ENCODE measurements at places on chromosomes 2 and 18.
A peak's percentile ranks its signal among the peaks of the same experiment; 100 is the strongest.

DNA sequence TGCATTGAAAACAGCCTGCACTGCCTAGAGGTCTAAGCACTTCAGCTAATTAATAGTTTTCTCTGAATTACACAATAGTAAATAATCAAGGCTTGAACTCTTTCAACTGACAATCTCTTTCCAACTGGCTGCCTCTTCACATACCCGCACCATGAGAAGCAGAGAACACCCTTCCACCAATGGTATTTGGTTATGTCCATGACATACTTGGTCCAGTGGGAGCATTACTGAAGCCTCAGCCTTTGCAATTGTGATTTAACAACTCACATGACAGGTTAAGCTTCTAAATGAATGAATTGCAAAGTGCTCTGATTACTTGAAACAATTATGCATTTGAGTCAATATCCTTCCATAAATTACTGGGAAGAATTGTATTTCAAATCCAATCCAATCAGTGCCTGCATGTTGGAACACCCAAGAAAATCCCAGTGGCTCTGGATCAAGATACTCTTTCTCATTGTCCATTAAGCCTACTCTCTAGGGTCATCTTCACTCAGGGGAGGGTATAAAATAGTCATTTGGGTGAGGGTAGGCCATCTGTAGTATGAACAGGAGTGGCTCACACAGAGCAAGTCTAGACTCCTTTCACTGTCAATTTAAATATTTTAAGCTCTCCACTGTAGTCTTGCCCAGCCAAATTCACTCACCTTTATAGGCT is 101.1 kb downstream of the HS1BP3 start:
- no peaks in the 10 kb centered on the region for H3K36me3 ChIP-seq
- DNase-seq = no peak

DNA sequence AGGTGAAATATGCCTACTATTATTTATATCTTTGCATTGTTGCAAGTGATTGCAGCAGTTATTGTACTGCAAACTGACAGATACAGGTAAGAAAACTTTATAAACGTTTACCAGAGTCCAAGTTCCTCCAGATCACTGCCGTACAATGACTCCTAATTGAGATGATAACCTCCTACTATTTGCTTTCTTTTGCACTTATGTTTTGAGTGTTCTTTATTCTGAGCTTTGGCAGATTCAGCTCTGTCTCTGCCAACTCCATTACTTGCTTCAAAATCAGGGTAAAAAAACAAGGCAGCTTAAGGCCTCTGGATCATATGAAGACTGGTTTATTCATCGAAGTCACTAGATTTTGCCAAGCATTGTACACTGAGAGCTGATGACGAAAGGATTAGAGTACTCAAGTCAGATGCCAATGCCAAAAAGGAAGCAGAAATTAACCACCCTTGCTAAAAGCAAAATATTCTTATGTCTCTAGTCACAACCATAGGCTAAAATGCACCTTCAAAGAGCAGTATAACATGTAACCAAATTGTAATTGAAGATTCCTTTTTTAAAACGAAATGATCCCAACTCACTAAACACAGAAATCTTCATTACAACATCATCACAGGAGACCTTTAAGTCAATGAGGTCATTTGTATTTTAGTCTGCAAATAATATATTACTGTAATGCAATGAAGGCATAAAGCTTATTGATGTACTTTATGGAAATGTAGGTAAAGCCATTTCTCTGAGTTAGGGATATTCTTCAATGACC is 10.5 kb upstream of the IKZF2 start:
- no peaks in the 10 kb centered on the region for H3K36me3 ChIP-seq
- no peaks in the 10 kb centered on the region for H3K4me1 ChIP-seq
- H3K4me3 ChIP-seq = no peak overlapping the region
- no peak for DNase-seq

- no peaks in the 10 kb centered on the region for H3K36me3 ChIP-seq
- no peaks in the 10 kb centered on the region for H3K4me1 ChIP-seq
- H3K27me3 ChIP-seq = no peaks in the 10 kb centered on the region
- no peak overlapping the region for H3K27ac ChIP-seq
- H3K4me3 ChIP-seq = no peak overlapping the region
Measured at GRCh38 chr2:12282780-12283695, 433.7 kb upstream of the TRIB2 start.

- H3K4me3 ChIP-seq = peak overlapping the region; percentile 75
- peaks cover 35% of the 10 kb centered on the region for H3K27me3 ChIP-seq
- H3K4me1 ChIP-seq = no peaks in the 10 kb centered on the region
- peak; percentile 81 for DNase-seq
Measured at GRCh38 chr2:178194600-178195389, 483 bp downstream of the OSBPL6 start.

DNA sequence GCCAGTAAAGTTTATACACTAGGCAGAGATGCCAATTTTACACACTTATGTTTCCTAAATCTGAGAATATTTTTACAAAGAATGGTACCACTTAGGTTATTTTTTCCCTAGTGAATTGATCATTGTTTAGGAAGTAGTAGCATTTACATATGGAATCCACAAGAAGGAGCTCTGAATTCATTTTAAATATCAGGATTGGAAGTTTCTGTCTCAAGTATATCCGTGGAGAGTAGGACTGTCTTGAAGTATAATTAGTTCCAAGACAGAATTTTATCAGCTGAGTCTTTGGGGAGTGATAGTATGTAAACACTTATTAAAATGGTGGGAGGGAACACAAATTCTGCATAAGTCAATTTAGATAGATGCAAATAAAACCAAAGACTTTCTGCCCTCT is 82.3 kb upstream of the FAM98A start:
- H3K36me3 ChIP-seq = no peaks in the 10 kb centered on the region
- H3K4me1 ChIP-seq = no peaks in the 10 kb centered on the region
- no peak overlapping the region for H3K27ac ChIP-seq

DNA sequence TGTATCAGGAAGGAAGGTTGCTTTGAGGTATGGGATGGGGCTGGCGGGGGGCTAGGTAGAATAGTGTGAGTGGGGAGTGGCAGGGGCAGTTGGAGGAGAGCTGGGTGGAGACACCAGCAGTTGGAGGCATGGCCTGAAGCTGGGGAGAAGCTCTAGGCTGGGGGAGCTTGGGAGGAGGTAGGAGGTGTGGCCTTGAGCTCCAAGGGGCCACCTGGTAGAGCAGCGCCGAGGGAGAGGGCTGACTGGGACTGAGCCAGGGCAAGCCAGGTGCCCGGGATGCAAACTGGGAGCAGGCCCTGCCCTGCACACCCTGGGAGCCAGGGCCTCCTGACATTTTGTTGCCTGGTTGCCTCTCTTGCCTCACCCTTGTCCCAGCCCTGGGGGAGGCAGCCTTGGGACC is 33.1 kb upstream of the PDIA6 start:
- no peak overlapping the region for H3K27ac ChIP-seq
- no peak for DNase-seq
- no peaks in the 10 kb centered on the region for H3K27me3 ChIP-seq
- no peak overlapping the region for H3K4me3 ChIP-seq
- no peaks in the 10 kb centered on the region for H3K4me1 ChIP-seq
- no peaks in the 10 kb centered on the region for H3K36me3 ChIP-seq

DNA sequence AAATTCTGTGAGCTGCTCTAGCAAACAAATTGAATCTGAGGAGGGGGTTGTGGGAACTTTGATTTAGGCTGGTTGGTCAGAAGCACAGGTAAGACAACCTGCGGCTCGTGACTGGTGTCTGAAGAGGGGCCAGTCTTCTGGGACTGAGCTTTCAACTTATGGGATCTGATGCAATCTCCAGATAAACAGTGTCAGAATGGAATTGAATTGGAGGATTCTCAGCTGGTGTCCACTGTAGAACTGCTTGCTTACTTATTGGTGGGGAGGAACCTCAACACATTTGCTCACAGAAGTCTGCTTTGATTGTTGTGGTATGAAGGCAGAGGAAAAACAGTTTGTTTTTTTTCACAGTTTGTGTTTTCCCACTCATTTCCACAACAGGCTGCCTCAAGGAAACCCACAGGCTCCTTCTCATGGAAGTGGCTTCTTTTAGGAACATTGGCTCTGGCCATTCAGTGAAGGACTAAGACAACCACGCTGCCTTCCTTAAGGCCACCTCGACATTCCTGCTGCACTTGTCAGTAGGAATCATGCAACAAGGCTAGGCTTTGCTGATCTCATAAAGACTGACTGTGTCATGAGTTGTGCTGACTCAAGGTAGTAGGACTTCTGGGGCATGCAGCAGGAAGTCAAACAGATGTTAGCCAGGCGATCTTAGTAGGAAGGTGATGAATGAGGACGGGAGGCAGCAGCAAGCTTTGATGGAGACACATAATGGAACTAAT is 104.7 kb downstream of the TSN start:
- no peaks in the 10 kb centered on the region for H3K4me1 ChIP-seq
- no peak overlapping the region for H3K27ac ChIP-seq
- H3K4me3 ChIP-seq = no peak overlapping the region
- DNase-seq = no peak
- no peaks in the 10 kb centered on the region for H3K27me3 ChIP-seq

GRCh38 chr18:69326094-69326493 is 74.6 kb upstream of the DOK6 start:
- H3K4me3 ChIP-seq = no peak overlapping the region
- no peak overlapping the region for H3K27ac ChIP-seq
- no peak for DNase-seq
- no peaks in the 10 kb centered on the region for H3K4me1 ChIP-seq

GRCh38 chr18:32891130-32891529 is 118.3 kb upstream of the KLHL14 start:
- no peak overlapping the region for H3K27ac ChIP-seq
- no peaks in the 10 kb centered on the region for H3K36me3 ChIP-seq
- H3K27me3 ChIP-seq = no peaks in the 10 kb centered on the region

- DNase-seq = no peak
- H3K36me3 ChIP-seq = no peaks in the 10 kb centered on the region
- H3K27me3 ChIP-seq = no peaks in the 10 kb centered on the region
- no peaks in the 10 kb centered on the region for H3K4me1 ChIP-seq
- H3K4me3 ChIP-seq = no peak overlapping the region
- no peak overlapping the region for H3K27ac ChIP-seq
Measured at GRCh38 chr2:32425719-32426141, 68.9 kb downstream of the BIRC6 start.

DNA sequence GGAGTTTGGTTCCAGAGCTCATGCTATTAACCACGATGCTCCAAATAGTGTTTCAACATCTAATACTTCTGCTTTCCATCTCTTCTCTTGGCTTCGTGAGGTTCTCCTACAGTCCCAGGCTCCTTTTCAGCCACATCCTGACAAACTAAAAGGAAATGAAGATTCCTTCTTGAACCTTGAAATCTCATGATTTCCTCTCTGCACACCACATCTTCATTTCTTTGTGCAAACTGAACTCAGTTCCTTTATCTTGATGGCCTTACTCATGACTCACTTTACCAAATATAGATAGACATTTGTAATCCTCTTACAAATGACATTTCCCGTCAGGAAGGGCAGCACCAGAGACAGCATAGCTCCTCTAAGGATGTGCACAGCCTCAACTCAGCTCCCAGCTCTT is 50.0 kb upstream of the ITGA4 start:
- H3K27ac ChIP-seq = no peak overlapping the region
- H3K27me3 ChIP-seq = no peaks in the 10 kb centered on the region
- H3K4me3 ChIP-seq = no peak overlapping the region
- no peaks in the 10 kb centered on the region for H3K36me3 ChIP-seq

- H3K27me3 ChIP-seq = no peaks in the 10 kb centered on the region
- no peak overlapping the region for H3K27ac ChIP-seq
- H3K4me1 ChIP-seq = no peaks in the 10 kb centered on the region
- no peak for DNase-seq
- no peak overlapping the region for H3K4me3 ChIP-seq
Measured at GRCh38 chr2:106703161-106703560, 182.8 kb downstream of the ST6GAL2 start.

GRCh38 chr2:119078796-119079195 is 79.8 kb downstream of the C1QL2 start:
- H3K4me1 ChIP-seq = no peaks in the 10 kb centered on the region
- H3K4me3 ChIP-seq = no peak overlapping the region
- H3K27me3 ChIP-seq = no peaks in the 10 kb centered on the region
- H3K36me3 ChIP-seq = no peaks in the 10 kb centered on the region

DNA sequence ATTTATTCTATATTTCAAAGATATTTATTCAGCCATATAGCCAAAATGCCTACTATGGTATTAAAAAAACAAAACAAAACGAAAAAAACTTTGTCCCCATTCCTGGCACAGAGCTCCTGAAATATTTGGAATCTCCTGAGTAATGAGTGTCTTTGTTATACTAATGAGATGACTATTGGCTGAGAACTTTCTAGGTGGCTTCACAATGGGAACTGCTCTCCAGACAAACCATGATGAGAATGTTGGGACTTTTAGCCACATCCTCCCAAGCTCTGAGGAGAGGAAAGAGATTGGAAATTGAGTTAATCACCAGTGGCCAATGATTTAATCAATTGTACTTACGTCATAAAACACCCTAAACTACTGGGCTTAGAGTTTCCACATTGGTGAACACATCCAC is 631.8 kb upstream of the SETBP1 start:
- 0 out of 2 replicates have a peak overlapping the region, but pooled peaks have one; percentile 7 for H3K27ac ChIP-seq
- DNase-seq = no peak
- no peaks in the 10 kb centered on the region for H3K27me3 ChIP-seq
- H3K4me3 ChIP-seq = no peak overlapping the region
- peaks cover 6% of the 10 kb centered on the region for H3K4me1 ChIP-seq

GRCh38 chr2:173713904-173714555 is 251.1 kb downstream of the SP3 start:
- no peak for DNase-seq
- H3K4me3 ChIP-seq = no peak overlapping the region
- H3K4me1 ChIP-seq = no peaks in the 10 kb centered on the region
- no peaks in the 10 kb centered on the region for H3K27me3 ChIP-seq
- H3K27ac ChIP-seq = no peak overlapping the region

DNA sequence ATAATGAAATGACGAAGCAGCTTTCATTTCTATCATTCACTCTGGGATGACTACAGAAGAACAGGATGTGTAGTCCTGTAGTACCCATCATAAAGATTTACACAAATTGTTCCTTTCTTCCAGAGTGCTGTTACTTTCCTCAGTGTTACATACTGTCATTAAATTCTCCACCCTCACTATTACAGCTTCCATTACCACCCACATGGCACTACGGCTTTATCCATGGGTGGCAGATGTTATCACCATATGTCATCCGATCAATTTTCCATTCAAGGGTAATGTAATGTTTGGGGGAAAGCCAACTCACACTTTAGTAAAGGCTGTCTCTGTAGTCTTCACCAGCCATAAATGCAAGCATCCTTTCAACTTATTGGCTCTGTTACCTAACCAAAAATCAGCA is 7.1 kb upstream of the CSRNP3 start:
- no peak for DNase-seq
- no peaks in the 10 kb centered on the region for H3K4me1 ChIP-seq
- no peaks in the 10 kb centered on the region for H3K27me3 ChIP-seq
- H3K4me3 ChIP-seq = no peak overlapping the region
- no peaks in the 10 kb centered on the region for H3K36me3 ChIP-seq
- no peak overlapping the region for H3K27ac ChIP-seq

DNA sequence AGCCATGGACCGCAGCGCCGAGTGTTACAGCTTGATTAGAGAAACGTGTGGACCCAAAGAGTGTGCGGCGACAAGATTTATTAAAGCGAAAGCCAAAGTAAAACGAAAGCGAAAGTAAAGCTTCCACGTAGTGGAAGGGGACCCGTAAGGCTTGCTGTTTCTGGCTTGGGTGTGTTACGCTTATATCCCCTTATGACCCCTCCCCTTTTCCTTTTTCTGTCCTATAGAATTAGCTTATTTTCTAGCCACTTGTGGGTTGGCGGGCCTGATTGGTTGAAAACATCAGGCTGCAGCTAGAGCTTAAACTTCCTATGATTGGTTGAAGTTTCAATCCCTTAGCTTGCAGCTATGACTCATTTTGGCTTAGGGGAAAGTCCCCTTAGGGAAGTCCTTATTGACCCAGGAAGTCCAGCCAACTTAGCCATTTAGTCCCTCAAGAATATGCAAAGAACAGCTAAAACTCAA is 969.7 kb downstream of the DCDC2C start:
- no peak overlapping the region for H3K4me3 ChIP-seq
- DNase-seq = no peak
- H3K4me1 ChIP-seq = no peaks in the 10 kb centered on the region
- no peaks in the 10 kb centered on the region for H3K36me3 ChIP-seq
- H3K27ac ChIP-seq = no peak overlapping the region
- no peaks in the 10 kb centered on the region for H3K27me3 ChIP-seq
